ENCODE measurements at places on chromosomes 7 and 10.

- DNase-seq = no peak
Observed at GRCh38 chr10:86782701-86783418, 26.4 kb downstream of the BMPR1A start.

DNA sequence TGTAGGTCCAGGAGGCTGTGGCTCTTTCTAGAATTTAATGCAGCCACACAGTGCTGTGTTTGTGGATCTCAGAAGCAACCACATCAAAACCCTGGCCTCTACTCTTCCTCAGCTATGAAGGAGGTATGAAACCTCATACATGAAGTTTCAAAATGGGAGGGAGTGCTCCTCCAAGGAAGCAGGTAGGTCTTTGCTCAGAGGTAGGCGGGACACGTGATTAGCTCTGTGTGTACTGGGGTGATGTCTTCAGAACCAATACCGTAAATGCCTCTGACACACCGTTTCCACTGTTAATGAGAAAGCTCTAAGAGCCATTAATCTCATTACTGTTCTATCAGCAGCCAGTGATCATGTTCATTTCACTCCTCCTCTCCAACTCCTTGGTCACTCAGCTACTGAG lies 126.1 kb downstream of the PLXNA4 start:
- no peak for DNase-seq

DNA sequence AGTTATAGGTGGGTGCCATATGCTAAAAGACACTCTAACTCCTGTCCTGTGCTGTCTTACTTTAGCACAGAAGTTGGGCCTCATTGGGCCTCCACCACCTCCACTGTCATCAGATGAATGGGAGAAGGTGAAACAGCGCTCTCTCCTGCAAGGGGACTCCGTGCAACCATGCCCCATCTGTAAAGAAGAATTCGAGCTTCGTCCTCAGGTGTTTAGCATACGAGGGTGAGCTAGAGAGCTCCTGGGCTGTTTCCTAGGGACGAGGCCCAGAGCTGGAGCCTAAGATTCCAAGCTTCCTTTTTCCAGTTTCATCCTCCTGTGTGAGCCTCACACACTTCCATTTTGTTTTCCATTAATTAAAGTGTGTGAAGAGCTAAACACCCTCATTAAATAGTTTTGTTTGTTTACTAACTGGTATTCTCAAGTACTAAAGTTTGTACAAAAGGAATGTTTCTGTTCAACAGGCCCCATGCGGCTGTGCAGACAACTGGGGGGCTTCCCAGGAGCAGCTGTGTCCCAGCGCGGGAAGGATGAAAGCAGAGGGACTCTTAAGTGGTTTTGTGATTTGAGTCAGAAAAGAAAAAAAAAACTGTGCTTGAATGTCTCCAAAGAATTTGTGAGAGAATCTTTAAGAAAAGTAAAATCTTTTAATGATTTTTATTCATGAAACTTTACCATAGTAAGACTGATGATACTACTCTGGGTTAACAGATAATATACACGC lies 14.1 kb downstream of the RNF32 start:
- DNase-seq = no peak

DNA sequence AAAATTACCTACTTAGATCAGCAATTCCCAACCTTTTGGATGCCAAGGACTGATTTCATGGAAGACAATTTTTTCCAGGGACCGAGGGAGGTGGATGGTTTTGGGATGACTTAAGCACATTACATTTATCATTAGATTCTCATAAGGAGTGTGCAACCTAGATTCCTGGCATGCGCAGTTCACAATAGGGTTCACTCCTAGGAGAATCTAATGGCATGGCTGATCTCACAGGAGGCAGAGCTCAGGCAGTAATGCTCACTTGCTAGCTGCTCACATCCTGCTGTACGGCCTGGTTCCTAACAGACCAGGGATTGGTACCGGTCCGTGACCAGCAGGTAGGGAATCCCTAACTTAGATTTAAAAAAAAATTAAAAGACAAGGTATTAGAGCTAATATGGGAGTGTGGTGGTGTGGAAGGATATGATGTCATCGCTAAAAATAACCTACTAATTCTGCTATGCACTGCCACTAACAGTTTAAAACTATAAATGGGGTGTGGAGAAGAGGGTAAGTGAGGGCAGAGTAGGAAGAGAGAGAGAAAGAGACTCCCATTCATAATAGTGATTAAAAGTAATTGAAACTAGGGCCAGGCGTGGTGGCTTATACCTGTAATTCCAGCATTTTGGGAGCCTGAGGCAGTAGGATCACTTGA lies 282.7 kb downstream of the BAMBI start:
- DNase-seq = no peak

DNA sequence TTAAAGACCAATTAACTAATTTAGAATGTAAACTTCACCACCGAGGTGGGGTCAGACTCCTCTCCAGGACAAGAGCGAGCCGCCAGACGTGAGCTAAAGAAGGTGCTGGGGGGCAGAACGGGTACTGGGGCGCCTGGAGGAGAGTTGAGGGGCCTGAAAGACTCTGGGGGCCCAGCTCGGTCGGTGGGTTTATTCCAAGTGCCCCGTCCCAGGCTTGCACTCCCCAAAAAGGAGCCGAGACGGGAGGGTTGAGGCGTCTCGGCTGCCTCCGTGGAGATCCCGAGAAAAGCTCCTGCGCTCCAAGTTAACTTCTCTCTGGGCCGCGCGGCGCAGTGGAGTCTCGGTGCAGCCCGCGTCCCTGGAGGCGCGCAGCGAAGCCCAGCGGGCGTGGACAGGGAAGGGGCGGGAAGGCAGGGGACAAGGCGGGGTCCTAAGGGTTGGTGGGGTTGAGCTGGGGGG lies 553.3 kb downstream of the TFEC start:
- no peak for DNase-seq
